ENCODE measurements at places on chromosomes 4 and X.

GRCh38 chr4:54274795-54275665, 45.9 kb downstream of the PDGFRA start:
- DNase-seq = no peak

- DNase-seq = no peak
Measured at GRCh38 chr4:188110741-188111471, 1.5 kb upstream of the TRIML2 start.

DNA sequence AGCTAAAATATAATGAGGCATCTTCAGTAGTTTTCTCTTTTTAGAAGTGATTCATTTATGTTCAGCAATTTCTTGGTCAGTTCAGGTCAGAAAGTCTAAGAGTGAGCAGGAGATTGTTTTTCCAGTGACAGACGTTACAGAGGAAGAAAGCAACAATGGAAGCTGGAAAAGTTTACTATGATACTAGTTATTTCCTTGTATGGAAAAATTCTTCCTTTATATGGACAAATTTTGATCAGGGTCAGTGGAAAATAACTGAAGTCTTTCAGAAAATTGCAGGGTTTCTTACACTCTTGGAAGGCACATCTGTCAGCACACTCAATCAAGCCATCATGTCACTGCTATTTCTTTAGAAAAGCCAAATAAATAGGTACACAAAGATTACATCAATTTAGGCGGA, 1120.7 kb downstream of the FAT4 start:
- no peak for DNase-seq

DNA sequence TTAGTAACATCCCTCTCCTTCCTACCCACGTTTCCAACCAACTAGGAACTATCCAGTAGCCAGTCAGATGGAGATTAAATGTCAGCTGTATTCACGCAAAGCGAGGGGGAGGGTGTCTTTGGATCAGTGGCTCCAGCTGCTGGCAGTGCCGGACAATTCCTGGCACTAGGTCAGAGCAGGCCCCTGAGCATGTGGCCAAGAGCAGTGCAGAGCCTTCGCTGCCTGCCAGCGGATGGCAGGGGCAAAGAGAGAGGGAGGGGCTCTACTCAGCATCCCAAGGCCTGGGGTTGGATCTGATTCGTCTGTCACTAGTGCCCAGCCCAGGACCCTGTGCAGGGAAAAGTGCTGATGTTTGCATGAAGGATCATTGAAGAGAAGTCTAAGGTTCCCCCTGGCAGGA, 28.7 kb upstream of the JAKMIP1 start:
- no peak for DNase-seq

DNA sequence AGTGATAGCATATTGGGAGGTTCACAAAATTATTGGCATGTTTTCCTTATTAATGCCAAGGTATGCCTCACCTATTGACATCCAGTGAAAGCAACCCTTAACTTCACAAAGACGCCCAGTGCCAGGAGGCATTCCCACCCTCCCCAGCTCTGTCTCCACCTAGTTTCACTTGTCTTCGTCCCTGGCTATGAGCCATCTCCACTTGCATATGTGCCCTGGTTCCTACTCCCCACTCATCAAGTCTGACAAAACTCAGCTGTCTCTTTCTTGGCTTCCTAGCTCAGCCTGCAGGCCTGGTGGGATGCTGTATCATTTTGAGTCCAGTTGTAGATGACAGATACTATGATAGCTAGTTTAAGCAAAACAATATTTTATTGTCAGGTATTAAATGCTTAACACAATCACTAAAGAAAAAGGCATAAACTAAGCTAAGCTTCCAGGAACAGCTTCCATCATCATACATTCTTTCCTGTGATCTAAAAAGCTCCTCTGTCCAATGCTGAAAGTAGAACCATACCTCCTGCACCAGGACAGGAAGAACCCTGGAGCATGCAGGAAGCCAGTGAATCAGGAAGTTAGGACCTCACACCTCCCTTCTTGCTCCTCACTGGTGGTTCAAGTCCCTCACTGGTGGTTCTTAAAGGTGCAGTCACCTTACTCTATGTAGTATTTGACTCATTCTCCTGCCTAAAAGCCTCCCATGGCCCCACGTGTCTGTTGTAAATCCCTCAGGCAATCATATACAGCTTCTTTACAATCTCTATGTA, 410.3 kb upstream of the RASGEF1B start:
- DNase-seq = no peak
